ENCODE measurements at places on chromosomes 1 and 21. TPM values are rescaled to one million over a fixed set of nuclear protein-coding genes. Genes with fewer than 3 reads are reported as not detected.

GRCh38 chr1:61425040-61425439 lies 299.9 kb downstream of the TM2D1 start:
- DNase-seq: no peak

- no peak for DNase-seq
Observed at GRCh38 chr21:19343711-19344110, 940.1 kb upstream of the TMPRSS15 start.

GRCh38 chr1:244633140-244633539 lies 19.8 kb upstream of the DESI2 start:
- no peak for DNase-seq

DNA sequence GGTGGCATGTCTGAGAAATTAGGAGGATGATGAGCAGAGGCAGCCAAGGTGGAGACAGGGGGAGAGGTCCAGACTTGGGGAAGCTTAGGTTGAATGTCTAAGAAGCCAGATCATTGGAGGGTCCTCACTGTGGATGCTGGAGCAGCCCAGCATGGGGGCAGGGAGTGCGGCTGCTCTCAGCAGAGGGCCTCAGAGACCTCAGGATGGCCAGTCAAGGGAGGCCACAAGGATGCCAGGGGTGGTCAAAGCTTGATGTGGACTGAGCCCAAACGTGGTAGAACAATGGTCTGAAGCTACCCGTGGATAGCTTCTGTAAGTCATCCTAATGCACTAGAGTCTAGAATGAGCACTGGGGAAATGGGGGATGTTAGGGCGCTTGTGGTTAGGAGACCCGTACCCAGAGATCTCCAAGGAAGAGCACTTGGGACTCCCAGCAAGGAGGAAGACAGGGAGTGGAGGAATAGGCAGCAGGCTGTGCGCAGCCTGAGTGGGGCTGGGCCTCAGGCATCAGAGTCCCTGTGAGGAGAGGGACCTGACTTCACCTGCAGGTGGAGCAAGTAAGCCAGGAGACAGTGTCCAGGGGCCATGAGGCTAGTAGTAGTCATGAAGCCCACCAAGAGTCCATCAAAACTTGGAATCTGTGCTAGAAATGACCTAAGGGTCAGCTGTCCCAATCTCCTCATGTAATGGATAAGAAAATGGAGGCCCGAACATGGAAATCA lies 4.3 kb upstream of the S100A9 start:
- DNase-seq: no peak

Gene RGS8
- total RNA-seq: not detected

Gene AGT
- total RNA-seq: 71.0 TPM

Measured in cardiac septum (tissue), 1 donor.